Right renal pelvis (tissue), 4 donors: ENCODE measurements at places on chromosomes 1 and 21. TPM values are rescaled to one million over a fixed set of nuclear protein-coding genes. Genes with fewer than 3 reads are reported as not detected.

Gene TNFRSF8
- 0.80 TPM for polyA plus RNA-seq

Gene CFHR5
- polyA plus RNA-seq: not detected

Gene NPHS2
- 427 TPM for polyA plus RNA-seq

Gene SPRR2F
- not detected for polyA plus RNA-seq

Gene GPR25
- not detected for polyA plus RNA-seq

Gene USP1
- polyA plus RNA-seq: 62.0 TPM

Gene GUCA2B
- not detected for polyA plus RNA-seq

Gene RSPO1
- polyA plus RNA-seq: 6.1 TPM

Gene C8A
- not detected for polyA plus RNA-seq

DNA sequence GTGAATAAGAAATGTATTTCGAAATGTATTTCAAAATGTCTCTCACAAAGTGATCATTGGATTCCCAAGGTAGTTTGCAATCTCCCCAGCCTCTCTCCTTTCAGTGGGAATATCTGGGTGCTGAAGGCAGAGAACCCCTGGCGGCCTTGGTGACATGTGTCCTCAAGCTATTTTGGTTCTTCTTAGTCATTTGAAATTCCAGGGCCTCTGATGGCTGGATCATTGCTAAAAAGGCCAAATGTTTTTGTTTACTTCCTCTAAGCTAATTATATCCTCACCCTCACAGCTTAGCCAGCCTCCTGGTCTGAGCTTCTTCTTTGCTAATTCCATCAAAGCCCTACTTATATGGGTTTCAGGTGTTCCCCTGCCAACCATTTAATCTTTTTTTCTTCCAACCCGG is 71.2 kb downstream of the LRRC40 start:
- DNase-seq: no peak

- no peak for DNase-seq
Observed at GRCh38 chr1:60331647-60332046, 258.1 kb upstream of the C1orf87 start.

GRCh38 chr1:204529371-204529895 is 13.2 kb downstream of the MDM4 start:
- DNase-seq: no peak

- DNase-seq: no peak
Observed at GRCh38 chr21:39150877-39151276, 32.4 kb downstream of the PSMG1 start.

- DNase-seq: no peak
Observed at GRCh38 chr1:55073187-55073916, 34.0 kb downstream of the PCSK9 start.

- DNase-seq: no peak
Observed at GRCh38 chr1:58883037-58883887, 99.4 kb upstream of the JUN start.

GRCh38 chr21:31346256-31346821 is 2.3 kb upstream of the TIAM1 start:
- DNase-seq: no peak

GRCh38 chr1:6660415-6661049 is 35.9 kb downstream of the THAP3 start:
- no peak for DNase-seq

- no peak for DNase-seq
Observed at GRCh38 chr1:204624631-204625216, 60.8 kb downstream of the LRRN2 start.

DNA sequence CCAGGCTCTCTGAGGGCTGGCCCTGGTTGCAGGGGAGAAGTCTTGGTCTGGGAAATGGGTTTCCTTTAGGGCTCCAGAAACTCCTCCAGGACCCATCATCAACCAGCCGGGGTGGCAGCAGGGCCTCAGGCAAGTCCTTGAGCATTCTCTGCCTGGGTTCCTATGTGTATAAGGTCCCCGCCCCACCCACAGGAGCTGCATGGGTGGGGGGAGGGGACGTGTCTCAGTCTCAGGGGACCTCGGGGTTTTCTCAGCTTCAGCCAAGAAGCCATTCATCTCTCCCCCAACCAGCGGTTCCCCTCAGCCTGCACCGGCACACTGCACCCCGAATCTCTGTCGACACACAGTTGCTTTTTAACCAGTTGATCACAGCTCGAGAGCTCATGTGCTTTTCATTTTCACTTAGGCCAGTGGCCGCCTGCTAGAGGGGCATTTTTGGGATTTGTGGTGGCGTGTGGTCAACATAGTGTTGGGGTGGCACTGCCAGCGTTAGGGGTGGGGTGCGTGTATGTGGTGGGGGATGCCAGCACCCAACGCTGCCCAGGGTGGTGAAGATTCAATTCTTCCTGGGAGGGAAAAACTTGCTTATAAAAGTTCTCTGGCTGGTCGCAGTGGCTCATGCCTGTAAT is 6.5 kb downstream of the RUNX3 start:
- no peak for DNase-seq

GRCh38 chr1:169745015-169745861 is 11.4 kb upstream of the SELE start:
- DNase-seq: no peak

- no peak for DNase-seq
Observed at GRCh38 chr1:118081387-118081786, 103.6 kb downstream of the SPAG17 start.

DNA sequence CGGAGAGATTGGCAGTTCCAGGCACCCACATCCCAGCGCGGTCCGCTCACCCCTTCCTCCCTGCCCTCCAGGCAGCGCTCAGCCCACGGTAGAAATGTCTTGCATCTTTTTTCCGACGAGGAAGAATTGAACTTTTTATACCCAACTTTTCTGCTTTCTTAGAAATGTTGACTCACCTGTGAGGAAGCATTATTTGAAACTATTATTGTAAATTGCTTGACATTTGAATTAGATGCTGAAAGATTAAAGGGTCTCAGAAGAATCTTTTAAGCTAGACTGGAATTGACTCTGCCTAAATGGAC is 912 bp upstream of the SIPA1L2 start:
- DNase-seq: no peak
